Activated CD8-positive, alpha-beta memory T cell treated with anti-CD3 and anti-CD28 coated beads for 1 hour (primary cell): ENCODE measurements at places on chromosomes 11 and 22.

DNA sequence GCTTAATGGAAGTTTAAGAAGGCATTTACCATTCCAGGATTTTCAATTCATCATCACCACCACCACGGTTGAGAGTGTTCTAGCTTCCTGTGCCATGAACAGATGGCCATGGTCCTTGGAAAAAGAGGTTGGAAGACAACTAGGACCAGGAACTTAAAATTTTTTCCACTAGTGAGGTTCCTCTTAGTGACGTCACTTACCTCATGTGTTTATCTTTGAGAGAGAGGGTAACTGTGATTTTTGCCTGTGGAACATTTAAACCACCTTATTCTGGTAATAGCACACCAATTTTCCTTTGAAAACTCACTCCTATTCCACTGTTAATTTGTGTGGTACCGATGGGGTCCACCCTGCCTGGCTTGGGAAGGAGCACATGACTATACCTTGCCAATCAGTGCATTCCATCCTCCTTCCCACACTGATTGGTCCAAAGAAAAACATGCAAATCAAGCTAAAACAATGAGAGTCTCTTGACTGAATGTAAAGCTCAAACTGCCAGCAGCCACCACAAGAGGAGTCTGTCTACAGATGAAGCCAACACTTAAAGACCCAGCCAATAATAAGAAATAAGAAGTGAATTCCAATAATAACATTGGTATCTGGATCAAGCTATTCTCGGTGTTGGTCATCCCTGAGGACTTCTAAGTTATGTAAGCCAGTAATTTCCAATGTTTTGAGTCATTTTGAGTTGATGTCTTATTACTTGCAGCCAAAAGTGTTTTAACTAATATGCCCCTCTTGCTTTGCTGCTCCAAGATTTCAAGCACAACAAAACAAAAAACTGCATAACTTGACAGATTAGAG lies 111.8 kb downstream of the MPPED2 start:
- no peak for DNase-seq

DNA sequence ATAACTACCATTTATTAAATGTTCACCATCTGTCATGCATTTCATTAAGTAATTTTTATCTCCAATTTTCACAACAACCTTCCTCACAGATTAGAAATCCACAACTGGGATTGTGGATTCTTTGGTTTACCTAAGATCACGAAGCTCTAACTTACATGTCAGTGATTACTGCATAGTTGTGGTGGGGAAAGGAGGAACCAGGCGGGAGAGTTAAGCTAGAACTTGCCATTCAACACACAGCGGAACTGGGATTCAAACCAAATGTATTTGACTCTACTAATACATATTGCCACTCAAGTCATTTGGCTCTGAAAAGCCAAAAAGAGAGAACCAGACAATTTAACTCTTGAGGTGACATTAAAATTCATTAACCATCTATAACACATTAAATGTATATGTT lies 10.4 kb upstream of the LAYN start:
- no peak for DNase-seq

DNA sequence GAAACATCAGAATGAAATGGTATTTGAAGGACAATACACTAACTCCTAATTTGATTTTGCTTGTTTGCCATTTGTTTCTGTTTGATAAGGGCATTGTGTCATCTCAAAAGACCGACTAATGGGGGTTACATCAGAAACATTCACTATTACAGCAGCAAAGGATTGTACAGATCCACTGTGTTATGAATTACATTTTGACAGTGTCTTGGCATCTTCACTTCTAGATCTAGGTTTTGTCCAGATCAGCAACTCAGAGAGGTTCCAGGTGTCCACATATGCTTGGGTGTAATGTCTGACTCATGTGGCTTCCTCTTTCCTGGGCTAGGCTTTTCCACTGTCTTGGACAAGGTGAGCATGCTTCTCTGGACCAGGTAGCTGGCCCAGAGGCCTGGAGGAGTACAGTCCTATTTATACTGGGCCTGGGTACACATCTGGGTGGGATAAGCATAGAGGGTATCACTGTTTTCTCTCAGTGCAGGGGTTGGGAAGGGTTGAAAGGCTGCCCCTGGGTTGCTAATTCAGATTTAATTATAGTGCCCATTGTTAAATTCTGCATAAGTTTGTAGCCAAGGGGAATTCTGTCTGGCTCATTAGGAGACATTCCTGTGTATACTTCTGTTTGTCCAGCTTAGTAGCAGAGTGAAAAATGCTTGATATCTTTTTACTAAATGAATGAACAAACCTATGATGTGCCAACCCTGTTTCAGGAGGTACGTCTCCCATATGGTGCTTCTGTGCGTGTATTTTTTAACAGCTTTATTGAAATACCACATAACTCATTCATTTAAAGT lies 23.8 kb downstream of the DDI1 start:
- no peak for DNase-seq

GRCh38 chr22:41222846-41223507 lies 17.8 kb downstream of the CHADL start:
- no peak for DNase-seq

DNA sequence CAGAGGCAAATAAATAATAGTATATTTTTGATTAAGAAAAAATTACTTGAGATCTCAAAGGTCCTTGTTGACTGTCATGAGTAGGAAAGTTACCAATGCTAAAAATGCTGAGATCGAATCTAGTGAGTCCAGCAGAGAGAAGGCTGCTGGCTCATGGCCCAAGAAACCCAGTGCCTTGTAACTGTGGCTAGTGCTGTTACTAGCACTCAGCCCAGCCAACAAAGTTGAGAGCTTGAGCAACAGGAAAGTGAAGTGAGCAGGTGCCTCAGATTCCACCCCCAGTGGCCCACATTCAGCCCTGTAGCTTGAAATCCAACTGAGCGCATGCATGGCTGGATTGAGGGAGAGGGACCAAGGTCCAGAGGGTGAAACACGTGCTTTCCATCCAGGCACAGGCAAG lies 398.2 kb downstream of the SHANK2 start:
- DNase-seq, result no peak

DNA sequence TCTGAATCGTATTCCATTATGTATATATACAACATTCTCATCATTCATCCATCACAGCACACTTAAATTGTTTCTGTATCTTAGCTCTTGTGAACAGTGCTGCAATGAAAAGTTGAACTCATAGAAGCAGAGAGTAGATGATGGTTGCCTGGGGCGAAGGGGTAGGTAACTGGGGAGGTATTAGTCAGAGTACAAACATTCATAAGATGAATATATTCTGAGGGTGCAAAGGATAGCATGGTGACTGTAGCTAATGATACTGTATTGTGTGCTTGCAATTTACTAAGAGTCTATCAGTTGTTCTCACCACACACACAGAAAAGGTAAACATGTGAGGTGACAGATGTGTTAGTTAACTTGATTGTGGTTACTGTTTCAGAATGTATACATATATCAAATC lies 12.6 kb upstream of the RFPL2 start:
- no peak for DNase-seq

GRCh38 chr11:7844521-7844920 lies 47.8 kb upstream of the OR5P2 start:
- DNase-seq, result no peak

DNA sequence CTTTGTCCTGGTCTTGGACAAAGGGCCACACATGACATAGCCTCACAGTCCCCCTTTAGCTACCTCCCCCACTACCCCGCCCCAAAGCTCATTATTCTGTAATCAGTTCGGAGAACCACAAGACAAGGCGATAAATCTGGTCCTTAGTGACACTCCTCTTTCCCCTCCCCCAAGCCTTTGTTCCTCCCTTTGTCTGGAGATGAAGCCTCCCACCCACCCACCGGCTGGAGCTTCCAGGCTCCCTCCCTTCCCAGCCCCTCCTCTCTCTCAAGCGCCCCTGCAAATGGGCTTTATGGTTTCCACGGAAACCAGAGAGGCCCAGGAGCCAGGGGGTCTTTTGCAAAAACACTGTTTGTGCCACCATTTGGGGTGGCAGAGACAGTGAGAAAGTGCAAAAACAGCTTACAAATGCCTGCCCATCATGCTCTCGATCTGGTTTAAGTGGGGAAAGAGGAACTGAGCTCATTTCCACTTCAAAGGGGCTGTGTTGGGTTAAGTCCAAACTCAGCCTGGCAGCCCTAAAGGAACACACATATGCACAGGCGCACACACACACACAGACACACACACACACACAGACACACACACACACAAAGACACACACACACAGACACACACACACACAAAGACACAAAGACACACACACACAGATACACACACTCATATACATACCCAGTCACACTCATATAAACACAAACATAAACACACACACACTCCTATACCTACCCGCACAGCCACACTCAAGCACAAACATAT lies 23.5 kb downstream of the APLNR start:
- no peak for DNase-seq

DNA sequence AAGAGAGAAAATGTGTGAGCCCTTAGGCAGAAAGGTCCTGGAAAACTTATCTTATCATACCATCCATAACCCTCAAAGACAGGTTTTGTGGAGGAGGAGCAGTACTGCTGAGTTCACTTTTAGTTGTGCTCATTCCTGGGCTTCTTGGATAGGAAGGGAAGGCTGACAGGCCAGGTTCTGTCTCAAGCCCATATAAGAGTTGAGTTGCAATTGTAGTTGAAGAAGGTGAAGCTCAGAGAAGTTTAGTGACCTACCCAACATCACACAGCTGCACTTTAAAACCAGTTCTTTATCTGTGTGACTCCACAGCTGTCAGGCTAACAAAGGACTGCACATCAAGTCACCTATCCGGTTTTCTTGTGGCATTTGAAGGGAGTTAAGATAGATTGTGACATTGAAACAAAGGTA lies 13.0 kb downstream of the TEAD1 start:
- no peak for DNase-seq

DNA sequence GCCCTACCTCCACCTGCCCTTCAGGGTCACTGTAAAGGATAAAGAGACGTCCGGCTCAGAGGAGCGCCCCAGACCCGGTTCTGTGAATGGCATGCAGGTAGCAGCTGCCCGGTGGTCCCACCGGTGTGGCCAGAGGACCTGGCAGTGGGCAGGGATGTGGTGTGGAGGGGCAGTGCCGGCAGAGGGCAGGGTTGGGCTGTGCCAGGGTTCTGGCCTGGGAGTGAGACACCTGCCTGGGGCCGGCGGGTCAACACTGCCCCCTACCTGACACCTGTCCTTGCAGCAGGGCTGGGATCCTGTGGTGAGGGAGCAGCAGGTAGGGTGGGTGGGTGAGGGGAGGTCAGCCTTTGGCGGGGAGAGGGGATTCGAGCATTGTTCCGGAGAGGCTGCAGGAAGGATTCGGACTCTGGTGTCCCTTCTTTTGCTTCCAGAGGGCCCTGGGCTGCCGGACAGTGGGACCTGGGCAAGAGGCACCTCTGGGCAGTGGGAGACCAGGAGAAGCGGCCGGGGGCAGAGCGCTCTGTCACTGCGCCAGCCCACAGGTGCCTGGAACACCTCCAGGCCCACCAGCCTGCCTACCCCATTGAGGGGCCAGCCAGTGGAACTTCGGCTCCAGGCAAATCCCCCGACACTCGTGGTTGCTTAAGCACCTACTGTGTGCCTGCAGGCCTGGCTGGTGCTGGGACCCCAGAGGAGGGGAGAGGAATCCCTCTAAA lies 1.6 kb upstream of the PHLDA2 start:
- DNase-seq, result no peak

DNA sequence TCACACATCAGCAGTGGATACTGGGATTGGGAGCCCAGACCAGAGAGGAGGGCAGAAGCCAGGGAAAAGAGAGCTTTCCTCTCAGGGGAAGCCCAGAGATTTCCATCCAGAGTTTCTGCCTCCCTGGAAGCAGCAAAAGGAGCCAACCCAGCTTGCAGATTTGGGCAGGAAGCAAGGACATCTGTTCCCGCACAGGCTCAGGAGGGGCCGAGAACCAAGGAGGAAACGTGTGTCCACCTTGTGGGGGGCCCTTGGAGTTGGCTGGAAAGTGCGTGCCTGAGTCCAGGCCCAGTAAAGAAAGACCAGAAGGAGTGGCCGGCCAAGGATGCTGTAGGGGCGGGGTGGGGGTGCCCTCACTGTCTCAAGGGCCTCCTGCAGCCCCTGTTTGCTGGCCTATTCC lies 6.0 kb upstream of the NPTXR start:
- no peak for DNase-seq

DNA sequence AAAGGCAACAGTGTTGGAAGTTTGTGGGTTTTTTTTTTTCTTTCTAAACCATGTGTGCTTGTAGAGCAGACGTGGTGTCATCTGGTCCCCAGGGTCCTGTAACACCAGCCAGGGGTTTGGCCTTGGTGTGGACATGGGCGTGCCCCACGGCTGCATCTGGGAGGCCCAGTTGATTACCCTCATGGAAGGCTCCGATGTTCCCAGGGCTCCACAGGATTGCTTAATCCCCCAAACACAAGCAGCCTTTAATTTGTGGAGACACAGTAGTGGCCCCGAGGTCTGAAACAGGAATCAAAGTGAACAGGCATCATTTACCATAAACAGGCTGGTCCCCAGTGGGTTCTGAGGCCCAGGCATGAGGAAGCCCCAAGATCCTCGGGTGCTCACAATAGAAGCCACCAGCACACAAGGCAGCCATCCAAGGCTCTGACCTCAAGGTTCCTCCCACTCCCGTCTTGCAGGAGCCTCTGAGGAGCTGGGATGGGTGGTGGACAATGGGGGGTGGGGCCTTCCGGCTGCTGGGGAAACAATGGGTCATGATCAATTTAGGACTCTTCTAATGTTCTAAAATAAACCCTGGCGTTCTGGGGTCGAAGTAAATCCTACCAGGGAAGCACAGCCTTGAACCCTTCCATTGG lies 115.0 kb upstream of the CD82 start:
- no peak for DNase-seq

GRCh38 chr11:105148241-105148640 lies 8.7 kb upstream of the CARD18 start:
- no peak for DNase-seq

DNA sequence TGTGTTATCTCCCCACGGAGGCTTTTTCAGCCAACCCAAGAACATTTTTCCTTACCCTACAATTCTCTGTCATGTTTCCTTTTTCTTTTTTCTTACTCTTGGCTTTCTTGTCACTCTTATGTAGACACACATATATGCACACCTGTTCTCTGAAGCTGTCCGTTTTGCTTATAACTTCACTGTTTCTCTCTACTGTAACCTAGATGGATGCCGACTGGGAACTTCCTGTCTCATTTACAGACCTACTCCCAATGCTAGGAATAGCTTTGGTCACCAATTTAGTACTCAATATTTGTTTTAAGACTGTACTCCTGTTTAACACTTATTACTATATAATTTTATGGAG lies 9.9 kb upstream of the CASP12 start:
- no peak for DNase-seq

GRCh38 chr11:56013805-56014204 lies 13.6 kb upstream of the OR5AS1 start:
- DNase-seq, result no peak

- no peak for DNase-seq
These were observed 531.9 kb upstream of the ISX start for GRCh38 chr22:34534101-34534500.
